Endothelial cell of umbilical vein (primary cell): ENCODE measurements at places on chromosomes 3 and 15.

- no peaks in the 10 kb centered on the region for H3K36me3 ChIP-seq
- H3K27ac ChIP-seq = no peak overlapping the region
- no peak for DNase-seq
- H3K4me1 ChIP-seq = no peaks in the 10 kb centered on the region
- H3K4me3 ChIP-seq = no peak overlapping the region
Observed at GRCh38 chr3:10693457-10693856, 122.6 kb upstream of the SLC6A11 start.

- H3K36me3 ChIP-seq = peaks cover 9% of the 10 kb centered on the region
- H3K27me3 ChIP-seq = no peaks in the 10 kb centered on the region
- H3K4me1 ChIP-seq = peaks cover 50% of the 10 kb centered on the region
- DNase-seq = peak; percentile 27
- peak overlapping the region; percentile 89 for H3K4me3 ChIP-seq
Observed at GRCh38 chr15:70095408-70096214, 2.1 kb downstream of the TLE3 start.

GRCh38 chr3:38579551-38580449, 69.7 kb downstream of the SCN5A start:
- no peak overlapping the region for H3K27ac ChIP-seq
- H3K27me3 ChIP-seq = no peaks in the 10 kb centered on the region
- H3K36me3 ChIP-seq = no peaks in the 10 kb centered on the region
- no peak for DNase-seq
- H3K4me1 ChIP-seq = no peaks in the 10 kb centered on the region

- no peak for DNase-seq
- no peaks in the 10 kb centered on the region for H3K36me3 ChIP-seq
- H3K4me3 ChIP-seq = no peak overlapping the region
Observed at GRCh38 chr3:192434186-192434585, 293.2 kb downstream of the FGF12 start.

DNA sequence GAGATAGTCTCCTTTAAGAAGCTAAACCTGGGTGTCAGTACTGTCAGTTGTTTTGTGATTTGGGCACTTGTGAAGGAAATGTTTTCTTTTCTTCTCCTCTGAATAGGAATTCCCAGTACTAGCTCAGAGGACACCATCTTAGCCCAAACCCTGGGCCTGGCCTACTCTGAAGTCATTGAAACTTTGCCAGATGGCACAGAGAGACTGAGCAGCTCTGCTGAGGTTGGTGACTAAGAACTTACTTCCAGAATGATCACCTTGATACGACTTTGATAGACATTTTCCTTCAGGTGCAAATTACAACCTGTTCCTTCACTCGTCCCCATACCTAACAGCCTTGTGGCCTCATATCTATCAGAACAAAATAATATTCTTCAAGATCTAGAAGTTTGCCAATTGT, 100.2 kb downstream of the LARS2 start:
- no peak for DNase-seq
- H3K27ac ChIP-seq = no peak overlapping the region
- no peaks in the 10 kb centered on the region for H3K27me3 ChIP-seq
- no peaks in the 10 kb centered on the region for H3K4me1 ChIP-seq

DNA sequence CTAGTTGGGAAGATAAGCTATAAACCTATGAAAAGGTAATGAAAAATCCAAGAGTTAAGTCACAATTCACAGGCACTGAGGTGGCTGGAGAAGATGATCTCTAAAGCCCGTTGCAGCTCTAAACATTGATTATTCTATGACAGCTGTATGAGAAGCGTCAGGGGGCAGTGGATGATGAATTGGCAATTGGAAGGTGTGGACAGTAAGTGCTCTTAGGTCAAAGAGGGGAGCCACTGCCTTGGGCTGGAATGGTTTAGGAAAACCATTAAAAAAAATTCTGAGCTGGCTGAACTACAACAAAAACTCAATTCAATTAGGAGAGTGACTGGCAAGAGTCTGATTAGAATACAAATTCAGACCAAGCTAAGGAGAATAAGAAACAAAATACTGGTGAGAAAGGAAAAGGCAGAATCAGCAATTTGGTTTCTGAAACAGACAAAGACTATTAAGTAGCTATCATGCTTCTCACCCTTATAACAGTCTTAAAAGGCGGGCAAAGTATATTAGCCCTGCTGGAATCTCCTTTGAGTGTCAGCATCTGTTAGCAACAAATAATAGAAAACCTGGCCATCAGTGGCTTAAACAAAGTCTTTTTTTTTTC, 8.8 kb upstream of the NMD3 start:
- no peak overlapping the region for H3K27ac ChIP-seq
- H3K4me1 ChIP-seq = no peaks in the 10 kb centered on the region
- DNase-seq = no peak
- no peaks in the 10 kb centered on the region for H3K36me3 ChIP-seq
- H3K4me3 ChIP-seq = no peak overlapping the region
- no peaks in the 10 kb centered on the region for H3K27me3 ChIP-seq

DNA sequence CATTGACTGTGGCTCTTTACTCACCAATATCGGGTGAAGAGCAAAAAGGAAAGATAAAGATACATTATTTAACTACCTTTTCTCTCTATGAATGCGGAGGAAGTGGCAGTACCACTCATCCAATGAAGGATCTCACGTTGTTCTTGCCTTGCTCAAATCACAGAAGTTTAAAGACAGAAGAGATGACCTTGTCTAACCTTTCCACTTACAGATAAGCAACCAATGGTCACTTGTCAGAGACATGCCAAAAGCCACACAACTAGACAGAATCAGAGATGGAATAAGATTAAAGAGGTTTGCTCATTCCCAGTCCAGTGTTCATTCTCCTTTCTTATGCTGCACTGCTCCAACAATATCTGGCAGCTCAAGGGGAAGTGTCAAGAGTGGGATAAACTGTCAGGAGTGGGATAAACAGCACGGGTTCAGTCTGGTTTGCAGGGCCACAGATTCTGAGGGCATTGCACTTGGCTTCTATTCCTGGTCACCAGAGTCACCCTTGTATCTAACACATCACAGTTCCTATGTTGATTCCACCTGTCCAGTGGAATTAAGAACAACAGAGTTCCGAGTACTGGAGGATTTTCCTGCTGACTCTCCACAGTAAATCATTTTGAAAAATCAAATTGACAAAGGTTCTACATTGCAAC, 6.7 kb downstream of the VPS13C start:
- no peak overlapping the region for H3K4me3 ChIP-seq
- no peaks in the 10 kb centered on the region for H3K36me3 ChIP-seq
- no peak overlapping the region for H3K27ac ChIP-seq
- DNase-seq = no peak
- peaks cover 2% of the 10 kb centered on the region for H3K4me1 ChIP-seq

DNA sequence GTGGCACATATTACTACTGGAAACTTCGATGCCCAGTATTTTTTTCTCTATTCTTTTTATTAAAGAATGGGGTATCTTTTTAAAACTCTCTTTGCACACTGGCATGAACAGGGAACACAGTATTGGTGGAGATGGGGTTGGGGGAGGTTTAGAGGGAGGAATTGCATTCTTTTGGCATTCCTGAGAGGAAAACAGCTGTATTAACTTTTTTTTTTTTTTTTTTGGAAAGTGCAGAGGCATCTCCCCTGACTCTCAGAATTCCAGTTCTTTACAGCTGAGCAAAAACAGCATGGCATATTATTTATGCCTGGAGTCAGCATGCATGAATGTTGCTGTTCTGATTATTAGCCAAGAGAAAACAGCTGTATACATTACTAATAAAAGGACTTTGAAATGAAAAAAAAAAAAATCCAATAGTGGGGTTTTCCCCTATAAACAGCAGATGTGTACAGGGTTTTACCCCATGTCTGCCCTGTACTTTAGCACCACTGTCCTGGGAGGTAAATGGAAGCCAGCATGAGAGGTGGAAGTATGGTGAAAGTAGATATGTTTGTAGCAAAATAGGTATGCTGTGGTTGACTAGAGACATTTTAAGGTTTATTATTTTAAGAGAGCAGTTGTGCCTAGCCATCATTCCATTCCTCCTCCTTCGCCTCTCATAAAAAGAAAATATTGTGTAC, 132.2 kb downstream of the FNDC3B start:
- peaks cover 8% of the 10 kb centered on the region for H3K36me3 ChIP-seq
- no peak overlapping the region for H3K27ac ChIP-seq
- no peaks in the 10 kb centered on the region for H3K27me3 ChIP-seq

- H3K36me3 ChIP-seq = no peaks in the 10 kb centered on the region
- DNase-seq = peak; percentile 86
- peaks cover 12% of the 10 kb centered on the region for H3K4me1 ChIP-seq
- H3K4me3 ChIP-seq = no peak overlapping the region
- H3K27ac ChIP-seq = peak overlapping the region; percentile 65
Observed at GRCh38 chr3:43162230-43163084, 56.6 kb upstream of the POMGNT2 start.

GRCh38 chr15:67064607-67065530, 533 bp upstream of the SMAD3 start:
- peak overlapping the region; percentile 57 for H3K4me3 ChIP-seq
- peaks cover 26% of the 10 kb centered on the region for H3K4me1 ChIP-seq
- no peaks in the 10 kb centered on the region for H3K36me3 ChIP-seq
- peak; percentile 9 for DNase-seq

DNA sequence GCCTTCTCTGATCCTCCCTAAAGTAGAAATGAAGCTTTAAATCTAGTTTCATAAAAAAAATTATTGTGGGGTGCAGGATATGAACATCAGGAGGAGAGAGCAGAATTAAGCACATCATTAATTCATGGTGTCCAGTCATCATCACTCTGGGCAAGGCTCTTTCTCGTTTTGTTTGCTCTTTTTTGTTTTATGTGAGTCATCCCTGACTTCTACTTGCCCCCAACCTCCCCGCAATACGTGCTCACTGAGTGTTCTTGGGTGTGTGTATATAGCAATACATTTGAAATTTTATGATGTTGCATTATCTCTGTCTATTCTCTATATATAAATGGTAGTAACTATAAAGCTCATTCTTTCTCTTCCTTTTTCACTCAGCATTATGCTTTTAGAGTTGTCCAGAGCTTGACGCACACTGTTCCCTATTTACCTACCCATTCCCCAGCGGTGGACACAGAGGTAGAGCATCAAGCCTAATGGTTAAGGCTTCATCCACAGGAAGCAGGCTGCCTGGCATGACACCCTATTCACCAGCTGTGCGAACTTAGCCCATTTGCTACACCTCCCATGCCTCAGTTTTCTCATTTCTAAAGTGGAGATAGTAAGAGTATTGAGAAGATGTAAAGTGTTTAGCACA, 72.3 kb downstream of the CD200R1L start:
- H3K27me3 ChIP-seq = no peaks in the 10 kb centered on the region
- H3K27ac ChIP-seq = no peak overlapping the region
- H3K4me1 ChIP-seq = peaks cover 2% of the 10 kb centered on the region
- H3K4me3 ChIP-seq = no peak overlapping the region

- H3K4me3 ChIP-seq = no peak overlapping the region
- H3K4me1 ChIP-seq = peaks cover 29% of the 10 kb centered on the region
- H3K27ac ChIP-seq = peak overlapping the region; percentile 66
- H3K36me3 ChIP-seq = no peaks in the 10 kb centered on the region
Observed at GRCh38 chr3:120497818-120498217, 47.0 kb upstream of the FSTL1 start.

DNA sequence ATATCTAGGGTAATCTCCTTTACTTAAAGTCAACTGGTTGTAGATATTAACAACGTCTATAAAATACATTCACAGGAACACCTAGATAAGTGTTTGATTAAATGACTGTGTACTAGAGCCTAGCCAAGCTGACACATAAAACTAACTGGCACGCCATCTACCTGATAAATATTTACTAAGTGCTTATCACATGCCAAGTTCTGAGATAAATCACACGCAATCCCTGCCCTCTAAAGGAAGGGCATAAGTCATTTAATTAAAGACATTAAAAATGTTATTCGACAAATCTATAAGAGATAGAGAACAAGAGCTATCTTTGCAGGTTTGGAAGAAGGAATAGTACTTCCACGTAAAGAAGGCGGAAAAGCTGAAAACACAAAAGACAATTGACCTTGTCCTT, 11.1 kb upstream of the MB21D2 start:
- H3K36me3 ChIP-seq = no peaks in the 10 kb centered on the region
- H3K27ac ChIP-seq = no peak overlapping the region
- no peaks in the 10 kb centered on the region for H3K4me1 ChIP-seq

DNA sequence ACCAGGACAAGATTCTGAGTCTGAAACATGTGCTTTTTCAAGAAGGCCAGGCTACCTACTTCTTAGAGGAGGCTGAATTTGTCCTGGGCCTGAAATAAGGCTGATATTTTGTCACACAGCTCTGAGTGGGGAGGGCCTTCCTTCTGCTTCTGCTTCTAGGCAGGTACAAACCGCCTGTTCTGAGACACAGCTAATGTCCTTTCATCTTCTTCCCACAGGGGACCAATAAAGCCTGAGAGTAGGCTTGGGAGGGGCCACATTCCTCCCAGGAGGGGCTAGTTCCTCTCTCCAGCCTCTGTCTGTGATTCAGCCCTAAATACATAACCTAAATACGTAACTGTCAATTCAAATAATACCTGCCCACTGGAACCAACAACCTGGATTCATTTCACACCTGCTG, 34.8 kb downstream of the CRYGS start:
- H3K27ac ChIP-seq = no peak overlapping the region
- no peaks in the 10 kb centered on the region for H3K36me3 ChIP-seq
- H3K27me3 ChIP-seq = no peaks in the 10 kb centered on the region
- DNase-seq = no peak

GRCh38 chr3:44950275-44950734, 25.7 kb downstream of the ZDHHC3 start:
- DNase-seq = no peak
- no peak overlapping the region for H3K4me3 ChIP-seq
- no peak overlapping the region for H3K27ac ChIP-seq
- no peaks in the 10 kb centered on the region for H3K36me3 ChIP-seq

GRCh38 chr3:81216192-81216591, 545.3 kb downstream of the GBE1 start:
- H3K4me3 ChIP-seq = no peak overlapping the region
- peak overlapping the region; percentile 11 for H3K27ac ChIP-seq

DNA sequence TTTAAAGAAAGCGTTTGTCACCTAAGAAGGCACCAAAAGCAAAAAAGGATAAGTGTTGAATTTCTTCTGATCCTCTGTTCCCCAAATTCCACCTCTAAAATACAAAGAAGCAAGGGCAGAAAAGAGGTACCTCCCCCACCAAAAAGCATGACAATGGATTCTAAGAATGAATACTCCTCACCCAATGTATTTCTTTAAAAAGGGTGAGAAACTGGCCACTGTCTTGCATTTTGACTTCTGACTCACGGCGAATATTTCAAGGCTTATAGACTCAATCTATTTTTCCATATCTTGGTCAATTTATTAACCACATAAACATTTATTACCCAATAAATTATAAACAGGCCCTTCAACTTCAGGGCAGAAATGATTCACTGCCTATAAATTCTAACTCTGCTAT, 131.1 kb downstream of the NR1I2 start:
- no peaks in the 10 kb centered on the region for H3K4me1 ChIP-seq
- no peaks in the 10 kb centered on the region for H3K36me3 ChIP-seq
- H3K27ac ChIP-seq = no peak overlapping the region
- H3K27me3 ChIP-seq = no peaks in the 10 kb centered on the region

- no peak overlapping the region for H3K4me3 ChIP-seq
- no peak for DNase-seq
- H3K27me3 ChIP-seq = no peaks in the 10 kb centered on the region
Observed at GRCh38 chr15:82922737-82923136, 29.8 kb downstream of the HOMER2 start.

- H3K36me3 ChIP-seq = no peaks in the 10 kb centered on the region
- no peaks in the 10 kb centered on the region for H3K4me1 ChIP-seq
- no peaks in the 10 kb centered on the region for H3K27me3 ChIP-seq
- H3K27ac ChIP-seq = no peak overlapping the region
Observed at GRCh38 chr15:60546744-60547143, 67.8 kb upstream of the ICE2 start.

GRCh38 chr3:42368861-42369260, 41.5 kb downstream of the LYZL4 start:
- H3K27ac ChIP-seq = no peak overlapping the region
- no peaks in the 10 kb centered on the region for H3K36me3 ChIP-seq
- no peaks in the 10 kb centered on the region for H3K4me1 ChIP-seq
